Left renal cortex interstitium (tissue), 4 donors: ENCODE measurements at places on chromosomes 13 and 19.

DNA sequence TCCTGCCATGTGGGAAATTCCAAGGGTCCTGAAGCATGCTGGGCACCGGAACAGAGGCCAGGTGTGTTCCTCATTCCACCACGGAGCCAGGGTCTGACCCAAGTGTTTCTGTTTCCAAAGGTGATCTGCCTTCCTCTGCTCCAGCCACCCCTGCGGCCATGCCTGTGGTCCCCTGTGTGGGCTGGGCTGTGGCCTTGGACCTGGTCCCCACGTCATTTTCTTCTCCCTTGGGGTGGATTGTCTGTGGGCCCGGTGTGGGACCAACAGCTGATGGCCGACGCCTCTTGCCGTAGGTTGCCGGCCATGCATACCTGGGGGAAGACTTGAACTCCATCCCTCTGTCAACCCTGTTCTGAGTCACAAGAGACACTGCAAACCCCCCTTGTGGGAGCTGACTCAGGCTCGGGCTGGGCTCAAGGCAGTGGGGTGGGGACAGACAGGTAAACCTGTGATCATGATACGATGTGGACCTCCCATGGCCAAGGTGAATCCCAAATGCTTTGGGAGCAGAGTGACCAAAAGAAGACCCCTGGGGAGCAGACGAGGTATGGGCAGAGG lies 35.0 kb downstream of the ATP11A start:
- DNase-seq: no peak

- DNase-seq: no peak
Measured at GRCh38 chr19:49019242-49019932, 2.5 kb upstream of the LHB start.

GRCh38 chr19:49666120-49666444 lies 349 bp downstream of the BCL2L12 start:
- no peak for DNase-seq

GRCh38 chr19:335072-335471 lies 9.5 kb downstream of the MIER2 start:
- DNase-seq: no peak

DNA sequence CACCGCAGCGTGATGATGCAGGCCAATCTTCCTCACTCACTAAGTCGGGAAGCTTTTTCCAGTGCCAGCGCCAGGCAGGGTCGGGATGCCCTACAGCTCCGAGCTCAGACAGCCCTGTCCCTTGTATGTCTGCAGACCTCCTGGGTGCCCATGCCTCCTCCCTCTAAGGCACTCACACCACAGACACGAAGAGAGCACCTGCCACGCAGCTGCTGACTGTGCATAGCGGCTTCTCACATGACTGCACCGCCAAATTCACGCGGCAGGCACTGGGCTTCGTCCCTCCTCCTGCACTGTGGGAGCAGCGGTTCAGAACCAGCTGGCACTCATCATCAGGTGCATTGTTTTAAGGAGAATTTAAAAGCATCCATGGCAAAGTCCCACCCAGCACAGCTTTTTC lies 88.1 kb downstream of the SLC7A1 start:
- DNase-seq: no peak

GRCh38 chr19:38561658-38562057 lies 56.1 kb downstream of the MAP4K1 start:
- DNase-seq: no peak

- DNase-seq: no peak
Measured at GRCh38 chr13:27440408-27440807, 10.0 kb downstream of the MTIF3 start.

GRCh38 chr19:33089010-33089409 lies 8.0 kb downstream of the GPATCH1 start:
- no peak for DNase-seq

DNA sequence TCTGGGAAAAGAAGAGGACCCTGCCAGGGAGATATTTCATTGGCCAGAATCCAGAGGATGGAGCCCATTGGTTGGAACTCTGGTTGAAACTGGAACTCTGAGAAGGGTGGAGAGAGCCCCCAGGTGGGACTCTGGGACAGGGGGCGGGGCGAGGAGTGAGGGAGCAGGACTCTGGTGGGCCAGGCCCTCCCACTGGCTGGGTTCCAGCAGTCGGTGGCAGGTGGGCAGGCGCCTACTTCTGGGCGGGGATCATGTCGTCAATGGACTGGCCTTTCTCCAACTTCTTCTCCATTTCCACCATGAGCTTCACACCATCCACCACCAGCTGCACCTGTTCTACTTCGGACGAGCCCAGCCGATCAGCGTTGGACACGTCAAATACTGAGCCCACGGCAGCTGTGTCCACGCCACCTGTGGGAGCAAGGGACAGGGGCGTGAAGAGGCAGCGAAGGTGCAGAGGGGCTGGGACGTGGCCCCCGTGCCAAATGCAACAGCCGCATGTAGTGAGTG lies 16.1 kb downstream of the CKM start:
- DNase-seq: no peak

DNA sequence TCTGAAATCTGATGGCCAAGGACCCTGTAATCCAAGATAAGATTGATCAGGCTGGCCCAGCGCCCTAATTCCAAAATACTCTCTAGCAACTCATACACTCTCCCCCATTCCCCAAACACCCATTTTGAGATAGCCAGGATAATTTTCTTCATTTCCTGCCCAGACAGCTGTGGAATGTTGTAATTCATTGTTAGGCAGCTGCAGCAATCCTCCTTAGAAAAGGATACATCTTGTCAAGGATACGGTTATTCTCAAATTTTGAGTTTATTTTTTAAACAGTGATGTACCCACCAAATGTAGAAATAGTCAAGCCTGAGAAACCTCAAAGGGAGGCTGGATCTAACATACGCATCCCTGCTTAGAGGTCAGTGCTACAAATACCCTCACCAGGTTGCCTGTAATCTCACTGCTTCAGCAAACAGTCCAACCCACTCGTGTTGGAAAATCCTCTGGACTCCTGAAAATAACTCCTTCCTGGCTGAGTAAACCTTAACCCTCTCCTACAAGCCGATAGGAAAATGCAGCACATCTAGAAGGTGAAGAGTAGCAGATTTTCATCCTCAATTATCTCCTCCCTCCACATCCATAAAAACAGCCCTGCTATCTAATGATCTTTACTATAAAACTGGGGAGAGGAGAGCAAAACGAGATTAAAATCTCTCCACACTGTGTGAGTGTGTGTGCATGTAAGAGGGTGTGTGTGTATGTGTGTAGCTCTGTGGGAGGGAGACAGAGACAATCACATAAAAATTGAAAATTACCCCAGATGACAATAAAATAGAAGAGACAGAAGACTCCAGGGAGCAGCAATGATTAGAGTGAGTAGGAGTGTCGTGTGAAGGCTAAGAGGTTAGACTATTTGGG lies 683.1 kb downstream of the DIAPH3 start:
- DNase-seq: no peak

- no peak for DNase-seq
Measured at GRCh38 chr19:23285948-23286347, 35.8 kb upstream of the ZNF724 start.

GRCh38 chr13:87953381-87953780 lies 282.2 kb downstream of the SLITRK5 start:
- no peak for DNase-seq

- no peak for DNase-seq
Measured at GRCh38 chr13:33100886-33101285, 84.7 kb downstream of the KL start.

DNA sequence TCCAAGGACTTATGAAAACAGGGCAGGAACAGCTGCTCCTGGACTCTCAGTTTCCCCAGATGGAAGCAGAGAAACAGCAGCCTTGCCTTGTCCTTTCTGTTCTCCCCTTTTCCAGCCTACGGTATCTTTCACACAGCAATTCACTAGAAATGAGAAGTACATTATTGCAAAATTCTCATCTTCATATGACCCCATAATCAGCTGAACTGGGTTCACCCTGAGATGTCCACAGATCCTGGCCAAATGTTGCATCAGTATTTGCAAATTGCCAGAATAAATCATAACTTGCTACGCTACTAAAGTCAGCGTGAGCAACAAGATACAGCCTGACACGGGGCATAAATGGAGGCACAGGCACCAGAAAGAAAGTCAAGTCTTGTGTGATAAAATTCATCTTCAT lies 16.1 kb downstream of the VSTM1 start:
- no peak for DNase-seq

DNA sequence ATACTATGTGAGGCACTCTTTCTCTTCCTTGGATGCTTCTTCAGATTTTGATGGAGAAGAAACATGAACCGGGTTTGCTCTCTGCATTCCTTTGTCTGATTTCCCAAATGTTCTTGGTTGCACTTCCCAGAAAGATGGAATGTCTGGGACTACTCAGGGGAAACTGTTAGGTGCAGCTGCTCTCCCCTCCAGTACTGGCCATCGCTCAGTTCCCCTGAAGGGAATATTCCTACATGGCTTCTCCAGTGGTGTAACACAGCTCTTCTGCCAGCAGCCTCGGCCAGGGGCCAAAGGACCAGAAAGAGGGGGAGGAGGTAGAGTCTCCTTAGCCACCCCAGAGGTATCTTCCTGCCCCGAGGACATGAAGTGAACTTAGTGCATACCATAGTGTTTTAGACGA lies 33.5 kb upstream of the SPRY2 start:
- no peak for DNase-seq
